ENCODE measurements at places on chromosomes 5 and 9. TPM values are rescaled to one million over a fixed set of nuclear protein-coding genes. Genes with fewer than 3 reads are reported as not detected.
A peak's percentile ranks its signal among the peaks of the same experiment; 100 is the strongest.

DNA sequence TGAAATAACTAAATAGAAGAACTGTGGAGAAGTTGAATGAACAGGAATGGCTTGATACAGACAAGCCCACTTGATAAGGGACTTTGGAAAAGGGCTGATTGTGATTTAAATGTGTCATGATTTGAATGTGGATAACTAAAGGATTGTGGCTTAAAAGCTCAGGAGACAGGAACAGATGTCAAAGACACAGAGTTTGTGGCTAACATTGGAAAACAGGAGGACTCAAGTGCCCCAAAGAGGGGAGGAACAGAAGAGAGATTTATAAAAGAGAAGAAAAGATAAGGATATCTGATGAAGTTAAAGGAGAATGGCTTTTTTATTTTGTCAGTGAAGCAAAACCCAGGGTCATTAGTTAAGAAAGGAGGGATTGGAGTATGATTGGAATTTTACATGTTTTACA is 124.2 kb upstream of the TRPM3 start:
- DNase-seq = no peak

- no peak for DNase-seq
These were observed 76.7 kb downstream of the ITGA1 start for GRCh38 chr5:52864371-52864770.

GRCh38 chr9:114216081-114216480 is 60.7 kb downstream of the COL27A1 start:
- DNase-seq = peak; percentile 67

- DNase-seq = no peak
These were observed 7.3 kb downstream of the GLRX start for GRCh38 chr5:95815155-95815729.

DNA sequence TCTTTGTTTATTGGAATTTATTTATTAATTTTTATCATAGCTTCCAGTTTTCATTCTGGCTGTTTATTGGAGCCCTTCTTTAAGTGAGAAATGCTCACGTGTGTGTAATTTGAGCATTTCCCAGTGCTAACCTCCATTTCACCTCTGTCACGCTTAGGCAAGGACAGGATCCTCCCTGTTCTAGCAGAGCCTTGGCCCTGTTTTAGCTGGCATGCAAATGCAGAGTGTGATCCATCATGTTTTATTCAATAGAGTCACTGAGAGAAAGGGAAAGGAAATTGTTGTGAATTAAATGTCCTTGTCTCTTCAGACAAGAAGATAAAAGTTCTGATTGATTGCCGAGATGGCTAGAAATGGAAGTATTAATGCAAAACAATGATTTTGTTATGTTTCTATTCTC is 137.3 kb upstream of the ACO1 start:
- DNase-seq = no peak

Gene PARP8
- total RNA-seq = 0.76 TPM

Gene EIF4EBP3
- total RNA-seq = 1.3 TPM

Gene ANKRD31
- 0.13 TPM for total RNA-seq
